Uterus (tissue), 4 donors: ENCODE measurements at places on chromosomes 7 and 10. TPM values are rescaled to one million over a fixed set of nuclear protein-coding genes. Genes with fewer than 3 reads are reported as not detected.

TMEM140 gene
- 30.0 TPM for total RNA-seq

SAMD9 gene
- total RNA-seq, result 26.5 TPM

CPA2 gene
- 1.2 TPM for total RNA-seq

IGFBP3 gene
- total RNA-seq, result 202 TPM

NEURL1 gene
- total RNA-seq, result 3.8 TPM

PPP1R17 gene
- not detected for total RNA-seq

SUGCT gene
- 2.0 TPM for total RNA-seq

ALOX5 gene
- 32.5 TPM for total RNA-seq

PHKG1 gene
- not detected for total RNA-seq

CHST3 gene
- total RNA-seq, result 17.9 TPM
